T-helper 2 cell (primary cell): ENCODE measurements at places on chromosomes 6 and 20.

DNA sequence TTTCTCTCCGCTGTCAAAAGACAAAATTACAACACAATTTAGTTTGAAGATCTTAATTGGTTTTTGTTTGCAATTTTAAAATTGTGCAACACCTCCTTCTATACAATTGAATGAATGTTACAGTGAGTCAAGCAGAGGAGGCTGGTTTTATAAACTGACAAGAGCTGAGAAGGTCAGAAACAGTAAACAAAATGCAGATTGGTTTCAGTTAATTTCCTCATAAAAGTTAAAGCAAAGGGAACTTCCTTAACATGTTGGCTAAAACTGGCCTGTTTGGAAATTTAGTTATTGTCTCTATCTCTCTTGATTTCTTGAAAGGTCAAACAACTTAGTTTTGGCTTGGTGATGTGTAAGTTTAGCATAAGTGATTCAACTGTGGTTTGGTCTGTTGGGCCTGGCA is 22.2 kb downstream of the KHDC1L start:
- DNase-seq, result no peak

DNA sequence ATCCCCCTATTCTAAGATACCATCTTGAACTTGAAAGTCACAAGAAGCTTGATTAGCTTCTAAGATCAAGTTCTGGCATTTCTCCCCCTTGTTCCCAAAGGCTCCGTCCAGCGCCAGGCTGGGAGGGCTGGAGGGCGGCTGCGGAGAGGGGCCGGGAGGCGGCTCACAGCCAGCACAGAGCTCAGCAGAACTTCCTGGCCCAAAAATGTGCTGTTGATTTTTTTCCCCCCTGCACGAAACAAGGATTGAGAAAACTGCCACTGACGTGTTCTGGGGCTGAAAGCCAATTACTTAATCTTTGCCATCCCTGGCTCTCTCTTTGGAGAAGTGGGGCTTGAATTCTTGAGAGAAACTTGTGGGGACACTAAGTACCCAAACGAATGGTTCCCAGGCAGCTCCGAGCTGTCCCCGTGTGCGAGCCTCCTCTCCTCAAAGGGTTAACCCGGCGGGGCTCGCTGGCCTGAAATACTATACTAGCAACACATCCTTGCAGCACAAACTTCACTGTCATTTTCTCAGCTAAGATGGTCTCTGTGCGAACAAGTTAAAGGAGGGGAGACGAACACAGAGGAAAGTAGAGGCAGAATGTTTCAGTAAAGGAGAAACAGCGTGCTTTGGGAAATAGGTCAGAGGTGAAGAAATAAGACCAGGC is 452 bp downstream of the TRAF3IP2 start:
- peak; percentile 64 for DNase-seq

DNA sequence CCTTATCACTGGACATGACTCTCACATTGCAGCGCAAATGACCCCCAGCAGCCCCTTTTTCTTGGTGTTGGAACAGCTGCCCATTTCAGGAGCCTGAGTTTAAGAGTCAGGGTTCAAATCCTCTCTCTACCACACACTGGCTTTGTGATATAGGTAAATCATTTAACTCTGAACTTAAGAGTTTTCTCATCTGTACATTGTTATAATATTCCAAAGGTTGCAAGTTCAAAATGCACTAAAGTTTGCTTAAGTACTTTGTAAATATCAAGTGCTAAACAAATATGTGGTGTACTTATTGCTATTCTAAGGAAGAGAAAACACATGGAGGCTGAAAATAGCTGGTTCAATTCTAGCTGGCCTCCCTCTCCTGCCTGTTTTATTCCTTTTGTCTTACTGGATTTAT is 39.3 kb upstream of the PBOV1 start:
- no peak for DNase-seq

DNA sequence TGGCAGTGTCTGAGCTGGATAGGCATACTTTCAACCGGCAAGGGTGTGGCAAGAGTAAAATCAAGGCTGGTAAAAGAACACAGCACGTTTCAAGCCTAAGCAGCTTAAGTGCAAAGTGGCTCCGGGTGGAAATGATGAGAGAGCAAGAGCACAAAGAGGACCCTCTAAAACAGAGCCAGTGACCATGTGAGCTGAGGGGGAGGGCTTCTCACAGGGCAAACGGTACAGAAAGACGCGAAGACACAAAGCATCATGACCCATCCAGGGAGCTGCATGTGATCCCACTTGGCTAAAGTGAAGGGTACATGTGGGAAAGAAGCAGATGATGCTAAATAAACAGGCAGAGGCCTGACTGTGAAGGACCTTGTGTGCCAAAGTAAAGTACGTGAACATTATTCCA is 25.7 kb downstream of the FKBP5 start:
- no peak for DNase-seq

- no peak for DNase-seq
These were observed 85.6 kb upstream of the PTPRK start for GRCh38 chr6:128605961-128606360.

DNA sequence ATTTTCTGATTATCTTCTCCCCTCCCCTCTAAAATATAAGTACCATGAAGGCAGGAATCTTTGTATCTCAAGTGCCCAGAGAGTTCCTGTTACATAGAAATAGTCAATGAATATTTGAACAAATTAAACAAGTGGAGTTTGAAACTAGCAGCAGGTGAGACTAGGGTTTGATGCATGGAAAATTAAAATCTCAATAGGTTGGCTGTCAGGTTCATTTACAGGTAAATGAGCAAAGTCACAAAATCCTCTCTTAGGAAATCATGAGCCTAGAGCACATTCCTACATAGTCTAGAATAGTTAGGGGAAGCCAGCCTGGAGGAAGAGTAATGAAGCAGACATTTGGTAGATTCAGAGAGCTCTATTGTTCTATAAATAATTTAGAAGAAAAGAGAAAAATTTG is 140.4 kb downstream of the HS3ST5 start:
- DNase-seq, result no peak

DNA sequence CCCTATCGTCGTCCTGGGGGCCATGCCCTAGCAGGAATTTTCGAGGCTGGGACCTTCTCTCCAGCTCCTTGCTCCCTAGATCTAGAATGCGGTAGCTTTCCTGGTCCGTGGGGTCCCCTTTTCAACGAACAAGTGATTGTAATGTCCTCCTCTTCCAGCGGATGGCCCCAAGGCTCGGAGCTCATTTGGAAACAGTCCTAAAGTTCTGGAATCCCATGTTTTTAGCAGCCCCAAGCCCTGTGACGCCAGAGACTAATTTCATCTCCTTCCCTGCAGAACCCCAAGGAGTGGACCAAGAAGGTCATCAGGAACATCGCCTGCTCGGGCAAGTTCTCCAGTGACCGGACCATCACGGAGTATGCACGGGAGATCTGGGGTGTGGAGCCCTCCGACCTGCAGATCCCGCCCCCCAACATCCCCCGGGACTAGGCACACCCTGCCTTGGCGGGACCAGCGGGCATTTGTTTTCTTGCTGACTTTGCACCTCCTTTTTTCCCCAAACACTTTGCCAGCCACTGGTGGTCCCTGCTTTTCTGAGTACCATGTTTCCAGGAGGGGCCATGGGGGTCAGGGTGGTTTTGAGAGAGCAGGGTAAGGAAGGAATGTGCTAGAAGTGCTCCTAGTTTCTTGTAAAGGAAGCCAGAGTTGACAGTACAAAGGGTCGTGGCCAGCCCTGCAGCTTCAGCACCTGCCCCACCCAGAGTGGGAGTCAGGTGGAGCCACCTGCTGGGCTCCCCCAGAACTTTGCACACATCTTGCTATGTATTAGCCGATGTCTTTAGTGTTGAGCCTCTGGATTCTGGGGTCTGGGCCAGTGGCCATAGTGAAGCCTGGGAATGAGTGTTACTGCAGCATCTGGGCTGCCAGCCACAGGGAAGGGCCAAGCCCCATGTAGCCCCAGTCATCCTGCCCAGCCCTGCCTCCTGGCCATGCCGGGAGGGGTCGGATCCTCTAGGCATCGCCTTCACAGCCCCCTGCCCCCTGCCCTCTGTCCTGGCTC is 48.5 kb downstream of the PYGB start:
- no peak for DNase-seq

DNA sequence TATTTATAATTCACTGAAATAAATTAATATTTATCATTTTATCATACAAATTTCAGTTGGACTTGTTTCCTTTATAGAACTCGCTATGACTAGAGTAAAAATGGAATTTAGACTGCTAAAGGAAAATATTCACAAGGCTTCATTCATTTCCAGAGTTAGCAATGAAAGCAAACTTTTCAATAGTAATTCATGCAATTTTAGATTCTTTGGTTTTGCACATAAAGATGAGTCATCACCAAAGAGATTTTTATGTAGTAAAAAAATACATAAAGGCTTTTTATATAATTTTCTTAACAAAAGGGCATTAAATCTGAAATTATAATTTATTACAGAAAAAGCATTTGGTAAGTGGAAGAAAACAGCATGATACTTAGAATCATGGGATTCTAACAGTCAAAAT is 37.2 kb upstream of the STXBP5 start:
- no peak for DNase-seq

GRCh38 chr6:53828966-53829697 is 34.3 kb downstream of the LRRC1 start:
- DNase-seq, result no peak

DNA sequence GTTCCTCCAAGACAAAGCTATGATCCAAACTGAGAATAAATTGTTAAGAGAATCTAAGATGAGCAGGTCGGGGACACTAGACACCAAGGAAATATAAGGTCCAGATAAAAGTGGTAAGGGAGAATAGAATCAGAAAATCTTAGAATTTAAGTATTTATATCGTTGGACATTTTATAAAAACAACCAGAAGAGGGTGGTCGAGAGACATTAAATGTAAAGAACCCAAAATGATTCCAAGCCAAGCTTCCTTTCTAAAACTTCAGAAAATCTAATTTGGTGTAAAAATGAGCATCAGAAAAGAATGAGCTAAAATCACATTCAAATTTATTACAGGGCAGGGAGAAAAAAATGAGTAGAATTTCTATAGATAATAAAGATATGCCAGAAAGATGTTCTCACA is 97.8 kb upstream of the OGFRL1 start:
- no peak for DNase-seq

GRCh38 chr6:134772671-134773360 is 177.1 kb downstream of the ALDH8A1 start:
- DNase-seq, result no peak

DNA sequence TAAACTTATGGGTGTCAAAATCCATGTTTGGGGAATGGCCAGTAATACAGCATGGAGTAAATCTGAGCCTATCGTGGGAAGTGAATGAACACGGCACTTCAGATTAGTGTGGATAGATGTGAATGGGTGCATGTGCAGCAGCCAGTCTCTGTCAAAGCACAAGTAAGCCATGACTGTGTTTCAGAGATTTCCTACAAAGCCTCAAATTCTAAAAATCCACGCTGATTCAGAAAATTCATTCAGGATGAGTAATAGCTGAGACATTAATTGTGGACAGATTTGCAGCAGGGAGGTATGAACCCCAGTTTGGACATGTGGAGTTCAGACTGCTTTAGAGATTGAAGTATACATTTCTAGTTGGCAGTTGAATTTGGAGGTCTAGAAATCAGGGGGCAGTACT is 115.1 kb downstream of the QKI start:
- no peak for DNase-seq

- DNase-seq, result no peak
These were observed 128.9 kb upstream of the AKIRIN2 start for GRCh38 chr6:87830907-87831306.

DNA sequence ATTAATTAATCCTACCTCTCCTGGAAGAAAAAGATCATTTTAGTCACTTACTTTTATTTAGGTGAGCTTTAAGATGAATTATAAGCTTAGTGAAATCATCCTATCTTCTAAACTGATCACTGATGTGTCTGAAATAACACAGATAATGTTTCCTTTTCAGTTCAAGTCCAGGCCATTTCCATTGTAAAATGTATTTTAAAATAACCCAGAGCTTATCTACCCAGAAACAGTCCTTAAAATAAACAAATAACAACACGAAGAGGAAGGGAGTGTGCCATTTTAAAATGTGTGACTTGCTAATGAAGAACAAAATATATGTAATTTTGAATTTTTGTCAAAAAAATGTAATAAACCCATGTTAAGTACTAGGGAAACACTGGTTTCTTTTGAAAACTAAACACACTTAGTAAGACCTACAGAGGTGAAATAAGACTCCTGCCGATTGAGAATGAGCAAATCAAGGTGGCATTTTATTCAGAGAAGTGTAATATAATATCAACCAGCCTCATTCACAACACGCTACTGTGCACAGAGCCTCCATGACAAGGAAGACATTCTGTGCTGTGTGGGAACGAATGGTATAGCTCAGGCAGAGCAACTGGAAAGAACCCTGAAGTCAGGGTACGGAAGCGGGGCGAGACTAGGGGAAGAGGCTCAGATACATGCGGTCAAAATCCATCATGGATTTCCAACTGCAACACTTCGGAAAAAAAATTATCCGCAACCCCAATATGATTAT is 7.7 kb downstream of the LRP11 start:
- no peak for DNase-seq

GRCh38 chr6:114096561-114097172 is 125.7 kb upstream of the HDAC2 start:
- DNase-seq, result peak; percentile 28

- DNase-seq, result no peak
These were observed 156.8 kb upstream of the JARID2 start for GRCh38 chr6:15088904-15089568.

DNA sequence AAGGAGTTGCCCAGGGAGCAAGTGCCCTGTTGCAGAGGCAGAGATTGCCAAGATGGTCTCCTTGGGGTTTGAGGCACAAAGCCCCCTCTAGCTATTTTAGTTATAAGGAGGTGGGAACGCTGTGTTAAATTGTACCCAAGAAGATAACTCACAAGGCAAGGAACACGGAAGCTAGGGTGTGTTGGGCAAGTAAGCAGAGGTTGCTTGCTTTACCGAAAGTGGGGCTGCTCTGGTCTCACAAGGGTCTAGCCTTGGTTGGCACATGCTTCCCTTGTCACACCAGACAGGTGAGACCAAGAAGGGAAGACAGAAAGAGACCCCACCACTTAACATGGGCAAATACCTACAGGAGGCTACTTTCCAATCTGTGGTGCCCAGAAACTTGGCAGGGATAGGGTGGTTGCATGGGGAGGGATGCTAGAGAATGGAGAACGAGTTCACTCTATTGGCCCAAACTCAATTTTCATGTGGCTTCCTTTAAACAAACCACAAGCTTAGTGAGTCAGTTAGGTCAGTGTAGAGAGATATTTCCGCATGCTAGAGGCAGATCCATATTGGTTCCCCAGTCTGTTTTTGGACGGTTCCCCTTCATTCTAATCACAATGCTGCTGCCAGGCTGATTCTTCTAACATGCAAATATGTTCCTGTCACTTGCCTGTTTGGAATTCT is 42.4 kb downstream of the PLAGL1 start:
- no peak for DNase-seq

- no peak for DNase-seq
These were observed 69.2 kb downstream of the TFAP2C start for GRCh38 chr20:56698297-56698696.
